SW 1271 (cell line): ENCODE measurements at places on chromosomes 11 and 22.

GRCh38 chr22:43723816-43724215 lies 88.3 kb downstream of the EFCAB6 start:
- no peak for DNase-seq

GRCh38 chr11:8604078-8604723 lies 10.2 kb upstream of the STK33 start:
- no peak for DNase-seq

GRCh38 chr22:38135133-38135706 lies 24.7 kb upstream of the BAIAP2L2 start:
- DNase-seq: peak; percentile 16

- DNase-seq: no peak
These were observed 12.2 kb upstream of the RPS3 start for GRCh38 chr11:75386942-75387630.

DNA sequence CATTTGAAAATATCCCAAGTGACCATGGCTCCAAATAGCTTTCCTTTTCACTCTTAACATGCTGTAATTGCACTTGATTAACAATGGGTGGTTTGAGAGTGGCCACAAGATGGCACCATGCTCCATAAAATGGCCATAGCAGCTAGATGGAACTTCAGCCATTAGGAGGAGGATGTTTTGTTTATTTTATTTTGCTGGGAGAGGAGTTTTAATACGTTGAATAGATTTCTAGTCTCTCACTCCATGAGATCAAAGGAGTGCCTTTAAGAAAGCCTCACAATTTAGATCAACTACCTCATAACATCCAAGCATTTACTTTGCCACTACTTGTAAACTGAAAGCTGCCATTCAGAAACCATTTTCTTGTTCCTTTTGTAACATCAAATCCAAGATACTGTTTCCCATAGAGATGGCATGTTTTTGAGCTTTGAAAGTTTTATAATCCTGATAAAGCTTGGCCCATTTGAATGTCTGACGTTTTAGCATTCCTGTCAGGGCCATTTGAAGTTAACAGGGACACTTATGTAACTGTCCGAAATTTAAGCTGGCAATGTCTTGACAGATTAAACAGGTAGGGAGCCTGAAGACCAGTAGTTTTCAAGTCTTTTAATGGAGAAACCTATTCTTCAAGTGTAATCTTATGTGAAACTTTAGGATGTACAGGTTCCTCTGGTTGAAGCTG lies 4.7 kb downstream of the FEN1 start:
- DNase-seq: peak; percentile 78

GRCh38 chr11:12420040-12420439 lies 42.7 kb downstream of the PARVA start:
- DNase-seq: no peak

- DNase-seq: no peak
These were observed 32.8 kb downstream of the CELSR1 start for GRCh38 chr22:46504584-46504983.

- no peak for DNase-seq
These were observed 35.3 kb downstream of the LDHAL6A start for GRCh38 chr11:18490736-18491485.

DNA sequence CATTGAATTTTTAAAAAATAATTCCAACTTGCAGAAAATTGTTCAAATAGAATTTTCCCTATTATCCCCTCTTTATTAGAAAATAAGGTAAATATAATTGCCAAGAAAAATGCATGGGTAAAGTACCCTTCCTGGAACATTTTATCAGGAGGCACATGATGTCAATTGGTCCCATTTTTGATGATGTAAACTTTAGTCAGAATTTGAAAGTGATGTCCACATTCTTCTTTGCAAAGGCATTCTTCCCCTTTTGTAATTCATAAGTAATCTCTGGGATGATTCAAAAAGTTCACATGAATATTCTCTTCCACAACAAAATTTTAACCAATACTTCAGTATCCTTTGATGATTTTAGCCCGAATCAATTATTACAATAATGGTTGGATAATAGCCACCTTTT lies 86.9 kb upstream of the ANO3 start:
- DNase-seq: no peak

GRCh38 chr11:3834664-3835461 lies 5.9 kb downstream of the RHOG start:
- no peak for DNase-seq

DNA sequence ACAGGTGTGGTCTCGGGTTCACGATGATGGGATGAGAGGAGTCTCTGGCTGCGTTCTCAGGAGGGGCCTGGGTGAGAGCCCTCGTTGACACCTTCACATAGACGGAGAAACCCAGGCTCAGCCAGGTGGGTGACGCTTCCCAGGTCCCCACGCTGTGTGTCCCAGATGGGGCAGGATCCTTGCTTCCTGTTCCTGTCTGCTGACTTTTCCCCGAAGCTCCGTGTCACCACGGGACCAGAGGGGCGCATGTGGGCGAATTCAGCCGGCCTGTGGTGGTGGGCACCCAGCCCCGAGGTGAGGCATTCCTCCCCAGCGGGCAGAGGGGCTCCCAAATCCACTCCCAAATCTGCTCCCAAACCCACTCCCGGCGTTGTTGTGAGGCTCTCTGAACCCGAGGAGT lies 732.8 kb downstream of the BRD1 start:
- DNase-seq: no peak

- no peak for DNase-seq
These were observed 1196.2 kb upstream of the TENM4 start for GRCh38 chr11:80636999-80637398.

DNA sequence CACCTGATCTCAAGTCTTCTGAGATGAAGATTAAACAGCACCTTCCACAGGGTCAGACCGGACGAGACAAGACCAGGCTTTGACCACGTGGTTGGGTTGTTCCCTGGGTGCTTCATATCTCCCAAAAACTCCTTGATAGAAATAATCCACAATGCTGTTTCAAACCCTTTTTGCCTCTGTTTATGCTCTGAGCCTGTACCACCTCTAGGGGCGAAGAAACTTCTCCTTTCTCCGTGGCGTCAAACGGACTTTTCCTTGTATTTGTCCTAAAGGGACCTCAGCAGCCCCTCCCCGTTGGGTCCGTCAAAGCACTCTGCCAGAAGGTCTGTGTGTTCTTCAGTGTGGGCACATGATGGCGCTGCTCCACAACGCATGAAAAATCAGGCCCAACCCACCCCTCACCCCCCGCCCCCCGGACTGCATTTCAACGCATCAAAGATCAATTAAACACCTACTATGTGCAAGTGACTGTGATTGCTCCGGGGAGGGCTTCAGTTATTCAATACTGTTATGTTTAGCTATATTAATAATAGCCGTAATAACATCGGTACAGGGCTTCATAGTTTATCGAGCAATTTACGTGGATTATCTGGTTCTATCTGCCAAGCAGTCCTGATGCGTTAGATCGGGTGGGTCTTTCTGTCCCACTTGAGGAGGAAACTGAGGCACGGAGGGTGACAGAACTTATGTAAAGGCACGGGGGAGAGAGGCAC lies 17.3 kb upstream of the EIF3D start:
- DNase-seq: no peak

DNA sequence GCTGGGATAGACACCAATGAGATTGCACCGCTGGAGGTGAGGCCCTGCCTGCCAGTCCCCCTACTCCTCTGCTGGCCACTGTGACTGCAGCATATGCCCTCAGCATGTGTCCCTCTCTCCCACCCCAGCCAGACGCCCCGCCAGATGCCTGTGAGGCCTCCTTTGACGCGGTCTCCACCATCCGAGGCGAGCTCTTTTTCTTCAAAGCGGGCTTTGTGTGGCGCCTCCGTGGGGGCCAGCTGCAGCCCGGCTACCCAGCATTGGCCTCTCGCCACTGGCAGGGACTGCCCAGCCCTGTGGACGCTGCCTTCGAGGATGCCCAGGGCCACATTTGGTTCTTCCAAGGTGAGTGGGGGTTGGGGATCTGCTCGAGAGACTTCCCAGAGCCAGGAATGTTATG lies 5.7 kb upstream of the SMARCB1 start:
- no peak for DNase-seq

GRCh38 chr11:19814421-19814820 lies 101.8 kb downstream of the NAV2 start:
- no peak for DNase-seq

DNA sequence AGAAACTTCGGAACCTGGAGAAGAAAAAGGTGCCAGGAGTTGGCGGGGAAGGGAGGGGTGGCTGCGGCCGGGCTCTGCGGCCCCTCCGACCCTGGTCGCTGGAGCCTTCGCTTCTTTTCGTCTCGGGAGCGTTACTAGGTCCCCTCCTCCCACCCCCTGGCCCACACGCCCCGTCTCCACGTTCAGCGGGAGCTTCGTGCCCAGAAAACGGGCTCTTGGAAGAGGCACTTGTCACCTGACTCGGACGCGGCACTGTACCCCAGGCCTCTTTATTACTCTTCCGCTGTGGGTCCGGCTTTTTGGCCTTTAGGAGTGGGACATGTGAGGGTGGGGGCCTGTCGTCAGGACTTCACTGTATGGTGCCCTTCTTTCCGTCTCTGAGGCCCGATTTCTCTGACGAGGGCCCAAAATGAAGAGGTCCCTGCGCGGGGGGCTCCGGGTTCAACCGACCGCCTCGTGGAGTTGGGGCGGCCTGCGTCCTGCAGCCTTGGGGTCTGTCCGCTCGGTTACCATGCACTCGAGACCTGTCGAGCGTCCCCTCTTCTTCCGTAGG lies 1.2 kb downstream of the CAPRIN1 start:
- no peak for DNase-seq

- no peak for DNase-seq
These were observed 2.7 kb upstream of the POLDIP3 start for GRCh38 chr22:42617155-42617983.

- DNase-seq: no peak
These were observed 7.2 kb downstream of the CRELD2 start for GRCh38 chr22:49925525-49926128.

DNA sequence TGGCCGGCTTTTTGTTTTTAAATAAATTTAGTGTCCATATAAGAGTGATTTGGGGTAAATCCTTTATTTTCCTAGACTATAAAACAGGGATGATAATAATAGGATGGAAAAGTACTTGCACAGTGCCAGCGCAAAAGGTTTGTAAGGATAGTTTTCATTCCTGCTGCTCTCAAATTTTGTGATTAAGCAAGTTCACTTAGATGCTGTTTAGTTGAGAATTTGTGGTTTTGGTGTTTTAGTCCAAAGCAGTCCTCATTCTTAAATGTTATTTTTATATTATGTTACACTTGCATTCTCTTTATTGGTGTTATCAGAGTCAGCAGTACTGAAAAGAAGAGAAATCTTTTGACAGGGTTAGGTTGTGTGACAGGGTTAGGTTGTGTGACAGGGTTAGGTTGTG lies 47.9 kb downstream of the PPP6R3 start:
- no peak for DNase-seq
